ENCODE measurements at places on chromosomes 3 and 15. TPM values are rescaled to one million over a fixed set of nuclear protein-coding genes. Genes with fewer than 3 reads are reported as not detected.

TBC1D23 gene
- 40.1 TPM for total RNA-seq

KBTBD12 gene
- total RNA-seq, result not detected

COLQ gene
- 1.8 TPM for total RNA-seq

GOLGA8Q gene
- total RNA-seq, result 0.62 TPM

RAD51 gene
- 2.5 TPM for total RNA-seq

ZNF660 gene
- 1.00 TPM for total RNA-seq

PLSCR2 gene
- total RNA-seq, result not detected

GOLGA6L7 gene
- total RNA-seq, result not detected

SI gene
- total RNA-seq, result not detected

GPR176 gene
- total RNA-seq, result 12.7 TPM

EFCC1 gene
- total RNA-seq, result 0.73 TPM

CAPN3 gene
- 720 TPM for total RNA-seq

JMJD7 gene
- 1.7 TPM for total RNA-seq

ZNF197 gene
- 31.8 TPM for total RNA-seq

GOLGA6L10 gene
- 1.00 TPM for total RNA-seq

VEPH1 gene
- 274 TPM for total RNA-seq

VILL gene
- 4.0 TPM for total RNA-seq

SKOR1 gene
- total RNA-seq, result under 0.01 TPM

TJP1 gene
- total RNA-seq, result 39.3 TPM

PIGB gene
- total RNA-seq, result 43.0 TPM

NANOGP8 gene
- total RNA-seq, result not detected

IQCH gene
- total RNA-seq, result 1.7 TPM

PLCL2 gene
- total RNA-seq, result 4.8 TPM

HDC gene
- not detected for total RNA-seq

PRSS50 gene
- not detected for total RNA-seq

FETUB gene
- total RNA-seq, result not detected

WNT5A gene
- total RNA-seq, result 5.3 TPM

SEMA4B gene
- 21.4 TPM for total RNA-seq

RAB6B gene
- 2.7 TPM for total RNA-seq

PATL2 gene
- total RNA-seq, result 4.5 TPM

FAM107A gene
- total RNA-seq, result not detected

CKMT1B gene
- total RNA-seq, result not detected

ROPN1B gene
- 10.7 TPM for total RNA-seq

CX3CR1 gene
- total RNA-seq, result not detected

PLCH1 gene
- total RNA-seq, result 2.1 TPM

FBXW12 gene
- total RNA-seq, result not detected

NLGN1 gene
- 106 TPM for total RNA-seq

HEG1 gene
- total RNA-seq, result 2.8 TPM

MAGEL2 gene
- under 0.01 TPM for total RNA-seq

APOD gene
- total RNA-seq, result 286 TPM

SATB1 gene
- total RNA-seq, result 9.6 TPM

CRABP1 gene
- not detected for total RNA-seq

ST8SIA2 gene
- 0.69 TPM for total RNA-seq

IQGAP1 gene
- total RNA-seq, result 269 TPM

PLA2G4D gene
- total RNA-seq, result not detected

BFSP2 gene
- 0.69 TPM for total RNA-seq

GOLGA6B gene
- not detected for total RNA-seq

AKAP13 gene
- 89.4 TPM for total RNA-seq

ECE2 gene
- not detected for total RNA-seq

CASR gene
- total RNA-seq, result not detected

FEZF2 gene
- not detected for total RNA-seq

RPL29 gene
- 945 TPM for total RNA-seq

TRH gene
- not detected for total RNA-seq

GNAT1 gene
- not detected for total RNA-seq

All from melanocyte of skin (primary cell).